M059J (cell line): ENCODE measurements at places on chromosomes 3 and 15. TPM values are rescaled to one million over a fixed set of nuclear protein-coding genes. Genes with fewer than 3 reads are reported as not detected.

SLC2A2 gene
- 0.12 and 0.32 TPM in 2 replicates for total RNA-seq

CYP1A1 gene
- total RNA-seq: 1.4 and 3.3 TPM in 2 replicates

AMIGO3 gene
- total RNA-seq: 5.5 TPM in 1 of 2 replicates, not detected in the other

CLASP2 gene
- 10.6 and 20.4 TPM in 2 replicates for total RNA-seq

SRGAP3 gene
- 0.57 and 2.6 TPM in 2 replicates for total RNA-seq

LRRC31 gene
- not detected in 2 replicates for total RNA-seq

ARPP21 gene
- total RNA-seq: not detected in 2 replicates

FNDC3B gene
- total RNA-seq: 55.0 and 79.0 TPM in 2 replicates

TNFAIP8L3 gene
- total RNA-seq: 1.2 and 1.3 TPM in 2 replicates

CCR9 gene
- total RNA-seq: not detected in 2 replicates

ITGA11 gene
- 31.2 and 54.7 TPM in 2 replicates for total RNA-seq

DNA sequence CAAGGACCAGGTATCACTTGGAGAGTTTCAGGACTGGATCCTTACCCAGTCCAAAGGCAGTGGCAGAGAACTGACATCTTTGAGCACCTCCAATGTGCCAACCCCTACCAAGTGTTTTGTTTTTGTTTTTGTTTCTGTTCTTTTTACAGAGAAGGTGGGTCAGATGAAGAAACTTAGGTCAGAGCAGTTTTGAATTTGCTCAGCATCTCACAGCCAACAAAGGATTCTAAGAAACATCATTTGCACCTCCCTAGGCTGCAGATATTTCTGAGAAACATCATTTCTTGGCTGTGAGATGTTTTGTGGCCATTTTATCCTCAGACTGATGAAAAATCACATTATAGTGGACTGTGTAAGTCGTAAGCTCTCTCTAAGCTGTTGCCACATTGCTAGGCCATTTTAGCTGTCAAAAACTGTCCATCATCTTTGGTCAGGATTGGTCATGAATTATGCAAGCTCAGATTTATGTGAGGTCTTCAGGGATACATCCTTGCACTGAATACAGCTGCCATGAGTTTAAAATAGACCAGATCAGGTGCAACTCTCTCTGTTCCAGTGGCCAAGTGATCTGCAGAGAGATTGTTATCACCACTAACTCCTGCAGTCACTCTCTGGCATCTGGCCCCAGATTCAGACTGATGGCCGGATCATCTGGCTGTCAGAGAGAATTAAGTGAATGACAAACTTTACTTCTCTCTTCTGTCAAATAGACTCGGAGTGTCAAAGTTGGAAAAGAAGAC lies 341.5 kb downstream of the EPHB1 start:
- DNase-seq: no peak

GRCh38 chr15:81194723-81195122 lies 2.0 kb upstream of the IL16 start:
- DNase-seq: no peak

GRCh38 chr3:157063469-157063868 lies 96.5 kb downstream of the CCNL1 start:
- no peak for DNase-seq

DNA sequence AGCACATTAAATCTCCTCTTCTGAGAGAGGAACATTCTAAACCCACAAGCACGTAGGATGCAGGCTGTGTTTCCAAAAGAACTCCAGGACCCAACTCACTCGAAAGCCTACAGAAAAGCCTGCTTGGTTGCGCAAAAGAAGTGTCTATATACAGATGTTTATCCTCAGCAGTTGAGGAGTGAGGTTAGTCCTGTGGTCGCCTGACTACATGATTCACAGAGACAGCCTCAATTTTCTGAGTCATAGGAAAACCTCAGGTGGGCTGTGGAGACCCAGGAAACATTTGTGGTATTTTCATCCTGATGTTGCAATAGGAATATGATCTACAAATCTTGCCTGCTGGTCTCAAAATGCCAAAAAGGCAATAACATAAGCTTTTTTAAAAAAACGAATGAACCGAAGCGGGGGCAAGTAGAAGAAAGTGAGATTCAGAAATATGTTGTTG lies 183.8 kb upstream of the THRB start:
- peak; percentile 84 for DNase-seq

- DNase-seq: no peak
Measured at GRCh38 chr15:92095693-92096092, 242.2 kb downstream of the SLCO3A1 start.

- peak; percentile 2 for DNase-seq
Measured at GRCh38 chr3:164903820-164904451, 174.4 kb downstream of the SI start.

GRCh38 chr3:16365491-16366128 lies 100.6 kb downstream of the OXNAD1 start:
- DNase-seq: no peak

DNA sequence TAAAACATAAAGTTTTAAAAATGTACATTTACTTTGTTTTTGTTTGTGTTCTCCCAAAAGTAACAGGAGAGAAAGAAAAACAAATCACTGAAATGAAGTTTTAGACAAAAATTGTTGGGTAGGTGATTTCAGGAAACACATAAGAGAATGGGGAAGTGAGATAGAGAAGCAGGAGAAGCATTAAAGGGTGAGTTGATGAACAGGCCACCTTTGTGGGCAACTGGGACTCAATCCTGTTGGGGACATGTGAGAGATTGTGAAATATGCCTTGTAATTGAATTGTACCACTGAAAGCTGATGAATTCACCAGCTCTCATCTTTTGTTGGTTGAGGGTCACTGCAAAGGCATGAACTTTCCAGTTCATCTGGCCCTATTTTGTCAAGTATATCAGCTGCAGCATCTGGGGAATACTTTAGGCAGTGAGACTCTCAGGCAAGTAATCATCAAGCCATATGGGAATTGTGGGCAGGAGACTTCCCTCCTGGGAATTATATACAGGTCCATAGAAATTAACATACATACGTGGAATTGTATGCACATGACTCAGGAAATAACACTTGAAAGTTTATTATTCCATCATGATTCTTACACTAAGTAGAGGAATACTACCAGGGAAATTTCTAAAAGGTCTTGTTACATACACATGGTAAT lies 181.0 kb downstream of the ZBBX start:
- no peak for DNase-seq

GRCh38 chr15:101003081-101003480 lies 83.9 kb downstream of the LRRK1 start:
- DNase-seq: no peak

GRCh38 chr3:80734483-80734882 lies 966.7 kb upstream of the ROBO1 start:
- no peak for DNase-seq

DNA sequence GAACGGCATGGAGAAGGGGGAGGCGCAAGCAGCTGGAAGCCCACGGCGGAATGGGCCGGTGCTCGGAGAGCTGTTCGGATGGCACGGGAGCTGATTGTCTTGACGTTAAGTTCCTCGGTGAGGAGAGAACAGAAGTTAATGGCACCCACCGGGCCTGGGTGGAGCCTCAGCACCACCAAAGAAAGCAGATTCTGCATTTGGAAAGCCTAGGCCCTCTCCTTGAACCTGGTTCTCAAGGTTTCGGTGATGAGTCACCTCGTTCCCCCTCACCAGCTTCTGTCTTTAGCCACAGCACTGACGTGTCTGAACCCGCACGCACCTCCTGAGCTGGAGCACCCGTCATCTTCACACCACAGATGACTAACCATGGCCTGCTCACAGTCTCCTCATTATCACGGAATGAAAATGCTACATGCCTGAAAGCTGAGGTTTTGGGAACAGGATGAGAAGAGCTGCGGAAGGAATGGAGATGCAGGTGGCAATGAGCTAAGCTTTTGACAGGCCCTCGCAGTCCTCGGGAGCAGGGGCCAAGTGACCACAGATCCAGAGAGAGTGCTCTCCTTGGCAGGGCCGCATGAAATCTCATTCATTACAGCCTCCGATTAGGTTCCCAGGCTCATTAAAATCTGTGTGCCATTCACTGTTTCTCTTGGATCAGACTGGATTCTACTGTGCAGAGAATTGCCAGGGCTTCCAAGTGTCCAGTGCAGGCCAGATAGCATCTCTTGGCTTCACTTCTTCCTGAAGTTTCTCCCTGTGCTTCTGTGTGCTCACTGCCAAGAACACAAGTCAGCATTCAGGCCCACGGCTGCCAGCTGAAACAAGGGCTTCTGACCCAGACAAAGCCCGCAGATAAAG lies 96.3 kb upstream of the DLG1 start:
- peak; percentile 100 for DNase-seq

- DNase-seq: no peak
Measured at GRCh38 chr3:195042743-195043606, 228.0 kb downstream of the XXYLT1 start.

GRCh38 chr15:37995461-37996347 lies 61.3 kb downstream of the TMCO5A start:
- peak; percentile 70 for DNase-seq

DNA sequence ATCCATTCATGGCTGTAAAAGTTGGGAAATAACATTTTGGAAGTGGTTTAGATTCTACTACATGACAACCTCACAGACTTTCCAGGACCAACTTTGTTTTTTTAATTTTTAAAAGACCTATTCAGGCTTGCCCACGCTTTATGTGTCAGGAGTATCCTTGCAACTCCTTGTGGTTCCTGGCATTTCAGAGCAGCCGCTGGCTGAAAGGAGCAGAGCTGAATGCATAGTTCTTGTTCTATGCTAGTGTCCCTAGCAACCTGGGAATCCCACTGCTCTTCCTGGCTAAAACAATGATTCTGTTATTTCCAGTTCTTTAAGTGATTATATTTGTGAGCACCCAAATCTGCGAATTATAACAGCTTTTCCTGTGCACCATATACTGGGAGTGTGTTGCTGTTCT lies 34.9 kb downstream of the CP start:
- no peak for DNase-seq

DNA sequence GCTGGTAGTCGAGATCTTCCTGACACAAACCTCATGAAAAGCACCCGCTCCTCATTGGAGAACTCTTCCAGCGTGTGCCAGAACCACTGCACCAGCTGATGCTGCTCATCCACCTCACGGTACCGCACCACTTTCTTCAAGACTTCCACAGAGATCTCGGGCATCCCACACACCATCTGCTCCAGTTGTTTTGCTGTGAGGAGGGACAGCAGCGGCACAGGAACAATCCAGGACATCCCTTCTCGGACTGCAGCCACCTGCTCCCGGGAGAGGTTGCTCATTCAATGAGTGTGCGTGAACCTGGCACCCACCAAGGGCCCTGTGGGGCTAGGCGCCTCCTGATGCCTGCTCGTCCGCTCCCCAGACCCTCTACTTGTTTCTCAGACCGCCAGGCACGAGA lies 15.1 kb downstream of the FBXL22 start:
- DNase-seq: no peak

GRCh38 chr15:89826671-89827655 lies 12.3 kb upstream of the ANPEP start:
- no peak for DNase-seq

- no peak for DNase-seq
Measured at GRCh38 chr3:146416366-146416765, 53.0 kb downstream of the PLSCR2 start.

GRCh38 chr3:127411083-127411727 lies 123.4 kb upstream of the PRR20G start:
- no peak for DNase-seq

GRCh38 chr3:29080967-29081366 lies 199.9 kb upstream of the RBMS3 start:
- DNase-seq: no peak

DNA sequence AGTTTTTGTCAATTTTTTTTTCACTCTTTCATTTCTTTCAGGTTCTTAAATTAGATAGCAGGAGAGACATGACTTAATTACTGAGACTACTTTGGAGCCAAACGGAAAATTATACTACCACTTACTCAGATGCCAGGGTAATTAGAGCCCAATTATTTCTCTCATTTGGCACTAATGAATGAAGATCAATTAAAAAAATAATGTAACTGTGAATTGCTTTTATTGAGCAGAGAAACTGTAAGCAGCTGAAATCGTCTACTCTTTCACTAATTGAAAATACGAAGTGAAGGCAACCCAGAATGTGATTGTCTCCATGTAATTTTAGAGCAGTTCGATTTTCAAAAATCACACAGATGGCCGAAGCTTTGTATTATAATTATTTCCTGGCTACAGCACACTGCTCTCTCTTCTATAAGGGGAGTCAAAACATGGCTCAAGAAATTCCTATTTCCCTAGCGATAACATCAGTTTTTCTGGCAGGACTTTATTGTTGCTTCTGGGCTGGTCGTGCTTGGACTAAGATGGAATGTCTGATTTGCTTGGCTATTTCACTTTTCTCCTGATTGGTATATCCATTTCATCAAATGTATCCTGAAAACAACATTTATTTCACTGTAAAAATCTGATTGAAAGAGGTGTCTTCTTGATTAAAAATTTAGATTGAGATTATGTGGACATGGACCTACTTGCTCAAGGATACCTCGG lies 55.8 kb upstream of the PDZRN3 start:
- DNase-seq: no peak

DNA sequence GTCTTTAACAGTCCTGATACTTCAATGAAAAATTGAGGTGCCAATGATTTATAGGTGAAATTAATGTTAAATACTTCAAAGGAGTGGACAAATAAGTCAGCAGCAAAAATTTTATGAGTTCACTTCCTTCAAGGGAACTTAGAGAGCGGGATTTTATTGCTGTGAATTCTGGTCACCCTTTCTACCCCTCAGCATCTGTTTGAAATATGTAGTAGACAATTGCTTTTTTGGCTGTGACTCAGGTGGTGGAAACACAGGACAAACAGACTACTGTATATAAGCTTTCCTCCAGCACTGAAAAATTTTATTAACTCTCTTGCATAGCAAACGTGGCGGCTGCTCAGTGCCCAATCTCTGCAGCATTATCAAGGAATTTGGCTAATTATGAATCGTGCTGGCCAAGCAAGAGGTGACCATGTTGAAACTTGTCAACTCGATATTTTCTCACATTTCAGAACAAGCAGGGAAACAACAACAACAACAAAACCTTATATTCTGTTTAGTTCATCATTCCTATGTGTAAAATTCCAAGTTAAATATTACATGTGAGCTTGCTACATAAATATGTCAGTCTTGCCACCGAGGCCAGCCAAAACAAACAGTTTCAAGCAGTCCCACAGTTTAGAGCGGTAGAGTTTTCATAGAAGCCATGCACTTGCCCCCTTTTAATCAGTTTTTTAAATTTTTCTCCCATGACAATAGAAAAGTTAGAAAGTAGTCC lies 420.2 kb downstream of the FOXP1 start:
- DNase-seq: no peak

DNA sequence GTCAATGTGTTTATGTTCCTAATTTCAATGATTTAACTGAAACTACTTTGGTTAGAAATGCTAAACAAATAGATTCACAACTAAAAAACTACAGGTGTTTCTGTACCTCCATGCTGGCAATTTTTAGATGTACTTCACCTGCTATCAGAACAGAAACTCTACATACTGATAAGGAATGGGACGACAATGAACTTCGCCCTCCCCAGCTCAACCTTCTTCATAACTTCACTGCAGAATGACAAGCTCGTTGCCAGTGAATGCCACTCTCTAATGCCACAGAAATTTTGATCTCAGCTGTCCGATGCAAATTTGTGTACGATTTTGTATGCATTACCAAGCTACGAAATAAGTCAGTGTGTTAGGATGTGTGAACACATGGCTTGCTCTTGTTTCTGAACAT lies 133.4 kb downstream of the FOXP1 start:
- no peak for DNase-seq

DNA sequence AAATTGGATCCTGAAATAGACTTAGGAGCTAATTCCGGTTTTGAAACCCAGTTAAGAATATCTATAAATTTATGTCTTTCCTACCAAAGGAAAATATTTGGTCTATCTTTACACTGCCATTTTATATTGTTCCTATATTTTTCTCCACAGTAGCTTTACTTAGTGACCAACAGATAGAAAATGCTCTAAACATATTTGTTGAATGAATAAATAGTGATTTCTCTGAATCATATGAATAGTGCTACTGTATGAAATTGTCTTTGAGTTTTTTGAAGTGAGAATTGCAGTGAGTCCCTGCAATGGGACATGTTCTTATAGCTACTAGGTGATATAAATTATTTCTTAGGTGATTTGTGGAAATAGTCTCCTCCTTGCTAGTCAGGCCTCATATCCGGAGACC lies 18.5 kb upstream of the EID1 start:
- DNase-seq: no peak
